ENCODE measurements at places on chromosomes 1 and 21.

DNA sequence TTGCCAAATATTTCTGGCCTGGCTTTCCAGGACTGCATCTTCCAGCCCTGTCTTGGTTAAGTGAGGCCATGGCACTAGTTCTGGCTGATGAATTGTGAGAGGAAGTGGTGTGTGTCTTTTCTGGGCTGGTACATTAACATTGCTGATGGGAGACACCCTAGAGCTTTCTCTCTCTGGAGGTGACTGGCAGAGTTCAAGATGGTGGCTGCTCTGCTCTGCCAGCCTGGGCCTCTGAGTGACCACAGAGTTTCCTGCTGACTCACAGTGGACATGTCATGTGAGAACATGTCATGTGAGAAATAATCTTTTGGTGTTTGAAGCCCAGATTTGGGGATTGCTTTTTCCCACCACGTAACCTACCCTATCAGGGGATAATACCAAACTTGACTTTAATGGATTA, 218.0 kb upstream of the KIAA0040 start:
- DNase-seq: no peak

DNA sequence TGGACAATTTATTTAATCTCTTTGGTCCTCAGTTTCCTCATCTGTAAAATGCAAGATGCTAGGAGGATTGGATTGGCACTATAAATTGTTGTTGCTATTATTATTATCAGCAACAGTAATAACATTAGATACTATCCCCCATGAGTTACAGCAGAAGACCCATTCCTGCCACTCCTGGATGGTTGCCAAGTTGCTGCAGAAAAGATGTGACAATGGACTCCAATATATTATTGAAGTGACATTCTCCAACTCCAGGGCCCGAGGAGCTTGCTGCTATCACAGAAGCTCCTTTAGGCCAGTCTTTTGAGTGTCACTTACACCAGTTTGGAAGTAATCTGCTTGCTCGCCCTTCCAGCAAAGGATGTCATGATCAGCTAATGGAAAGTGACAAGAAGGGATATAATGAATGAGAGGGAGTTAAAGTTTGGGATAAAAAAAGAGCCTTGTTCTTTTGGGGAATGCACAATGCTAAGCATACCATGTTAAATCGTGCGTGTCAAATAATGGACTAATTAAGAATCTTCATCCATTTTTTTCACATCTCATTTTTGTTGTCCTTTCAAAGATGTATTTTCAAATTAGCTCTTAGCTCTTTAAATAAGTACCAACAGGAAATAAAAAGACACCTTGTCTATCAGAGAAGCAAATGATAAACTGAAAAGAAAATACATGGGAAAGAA, 19.5 kb upstream of the PROX1 start:
- DNase-seq: no peak

DNA sequence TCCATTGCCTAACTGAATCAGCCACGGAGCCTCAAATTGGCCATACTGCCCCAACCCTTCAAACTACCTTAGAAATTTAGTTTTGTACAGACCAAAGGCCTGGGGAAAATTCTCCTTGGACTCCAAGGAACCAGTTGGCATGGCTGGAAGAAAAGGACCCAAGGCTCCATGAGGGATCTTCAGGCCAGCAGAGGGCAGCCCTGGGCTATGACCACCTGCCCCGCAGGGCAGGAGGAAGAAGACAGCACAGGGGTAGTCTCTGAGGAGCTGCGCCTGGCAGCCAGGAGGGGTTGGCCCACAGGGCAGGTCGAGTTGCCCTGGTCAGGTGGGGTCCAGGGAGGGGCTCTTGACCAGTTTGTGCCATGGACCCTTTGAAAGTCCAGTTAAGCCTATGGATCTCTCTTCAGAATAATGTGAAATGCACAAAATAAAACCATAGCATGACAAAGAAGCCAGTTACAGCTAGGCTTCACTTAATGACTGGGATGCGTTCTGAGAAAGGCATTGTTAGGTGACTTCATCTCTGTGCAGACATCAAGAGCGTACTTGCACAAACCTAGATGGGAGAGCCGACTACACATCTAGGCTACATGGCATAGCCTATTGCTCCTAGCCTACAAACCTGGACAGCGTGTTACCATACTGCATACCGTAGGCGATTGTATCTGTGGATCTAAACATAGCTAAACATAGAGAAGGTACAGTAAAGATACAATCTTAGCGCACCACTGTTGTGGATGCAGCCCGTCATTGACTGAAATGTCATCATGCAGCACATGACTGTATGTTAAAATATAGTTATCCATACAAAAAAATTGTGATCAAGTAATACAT, 26.1 kb downstream of the CACNA1S start:
- DNase-seq: peak; percentile 43

- no peak for DNase-seq
Measured at GRCh38 chr1:184276416-184276815, 110.4 kb upstream of the C1orf21 start.

- DNase-seq: no peak
Measured at GRCh38 chr1:112328600-112328999, 67.4 kb upstream of the CTTNBP2NL start.

Measured in AML-193 (cell line).